ENCODE measurements at places on chromosomes 4 and X.

GRCh38 chr4:28686618-28687017 is 1826.0 kb downstream of the STIM2 start:
- peak; percentile 2 for DNase-seq

- no peak for DNase-seq
These were observed 47.4 kb downstream of the NALF2 start for GRCh38 chrX:69551421-69552009.

- DNase-seq = no peak
These were observed 778 bp downstream of the C1QTNF7 start for GRCh38 chr4:15428611-15429010.

- no peak for DNase-seq
These were observed 41.2 kb downstream of the ANXA5 start for GRCh38 chr4:121655320-121656268.

DNA sequence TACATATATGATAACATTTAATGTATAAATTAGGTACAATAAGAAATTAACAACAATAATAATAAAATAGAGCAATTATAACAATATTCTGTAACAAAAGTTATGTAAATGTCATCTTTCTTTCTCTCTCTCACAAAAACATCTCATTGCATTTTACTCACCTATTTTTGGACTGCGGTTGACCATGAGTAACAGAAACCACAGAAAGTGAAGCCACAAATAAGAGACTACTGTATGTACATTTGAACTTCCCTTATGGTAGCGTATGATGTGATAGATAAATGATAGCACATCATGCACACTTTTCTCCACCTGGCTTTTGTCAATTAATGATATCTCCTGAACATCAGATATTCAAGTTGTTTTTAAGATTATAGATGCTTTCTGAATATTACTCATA is 80.5 kb downstream of the HNRNPD start:
- no peak for DNase-seq

GRCh38 chrX:105823092-105823455 is 735 bp downstream of the NRK start:
- DNase-seq = no peak

Data from Panc1 (cell line).